ENCODE measurements at places on chromosomes 3 and 15.

- DNase-seq: no peak
Observed at GRCh38 chr15:26551473-26551872, 221.4 kb downstream of the GABRB3 start.

GRCh38 chr3:189806171-189806951, 175.2 kb downstream of the TP63 start:
- no peak for DNase-seq

DNA sequence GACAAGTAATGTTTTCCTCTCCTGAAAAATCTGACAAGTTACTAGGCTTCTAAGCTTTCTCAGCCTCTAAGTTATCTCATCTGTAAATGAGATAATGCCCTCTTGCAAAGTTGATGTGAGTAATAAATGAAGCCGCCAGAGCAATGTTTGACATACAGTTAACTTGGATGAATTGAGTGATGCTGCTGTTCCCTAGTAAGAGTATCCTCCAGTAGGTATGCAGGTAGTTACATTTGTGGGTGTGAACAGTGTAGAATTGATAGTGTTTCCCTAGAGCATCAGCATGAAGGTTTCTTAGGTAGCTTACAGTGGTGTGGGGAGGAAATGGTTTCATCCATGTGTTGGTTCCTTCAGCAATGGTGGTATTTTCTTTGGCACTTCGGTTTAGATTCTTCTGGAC, 3.4 kb downstream of the ATP2C1 start:
- no peak for DNase-seq

DNA sequence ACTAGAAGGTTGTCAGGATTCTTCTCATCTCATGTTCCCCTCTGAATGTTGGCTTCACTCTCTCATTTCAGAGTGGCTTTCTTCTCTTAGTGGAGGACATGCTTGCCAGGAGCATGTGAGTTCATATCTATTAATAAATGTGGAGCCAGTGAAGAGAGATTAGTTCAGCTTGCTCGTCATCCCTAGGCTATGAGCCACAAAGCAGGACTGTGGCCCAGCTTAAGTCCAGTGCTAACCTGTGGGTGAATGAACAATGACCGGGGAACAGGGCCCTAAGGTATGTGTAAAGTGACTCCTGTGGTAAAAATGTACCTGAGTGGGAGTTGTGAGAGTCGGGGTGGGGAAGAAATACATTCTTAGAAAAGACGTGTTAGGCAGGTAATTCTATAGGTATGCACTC, 96.9 kb upstream of the TBL1XR1 start:
- DNase-seq: no peak

DNA sequence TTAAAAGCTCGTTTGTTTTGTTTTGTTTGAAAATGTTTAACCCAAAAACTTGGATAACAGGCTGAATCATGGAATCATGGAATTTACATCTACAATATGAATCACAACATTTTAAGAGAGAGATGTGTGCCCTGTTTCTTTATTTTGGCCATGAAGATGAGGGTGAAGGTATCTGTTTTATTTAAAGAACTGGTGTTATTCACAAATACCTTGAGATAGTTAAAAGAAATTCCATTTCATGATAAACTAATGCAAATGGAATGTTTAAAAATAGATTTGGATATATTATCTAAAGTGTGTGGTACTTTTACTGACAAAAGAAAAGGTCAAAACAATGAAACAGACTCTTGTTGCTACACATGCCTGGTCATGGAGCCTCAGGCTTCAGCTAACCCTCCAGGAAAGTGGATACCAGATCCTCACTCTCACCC, 486.0 kb upstream of the CFAP20DC start:
- DNase-seq: no peak

- DNase-seq: no peak
Observed at GRCh38 chr3:69212411-69213160, 90.2 kb upstream of the LMOD3 start.

DNA sequence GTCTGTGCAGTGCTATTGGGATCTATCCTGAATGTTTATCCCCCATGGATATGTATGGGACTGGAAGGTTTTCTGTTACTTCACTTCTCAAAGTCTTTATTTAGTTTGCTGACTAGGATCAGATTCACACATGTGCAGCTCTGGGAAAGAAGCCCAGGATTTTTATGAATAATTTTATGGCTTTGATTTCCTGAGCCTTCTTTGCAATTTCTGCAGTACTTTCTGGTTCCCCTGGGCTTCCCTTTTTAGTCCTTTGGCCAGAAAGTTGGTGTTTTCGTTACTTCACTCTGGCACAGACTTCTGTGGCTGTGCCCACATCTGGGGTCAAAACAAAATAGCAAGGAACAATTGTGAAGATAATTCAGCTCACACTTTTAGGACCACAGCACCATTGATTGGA, 721.0 kb downstream of the OTOL1 start:
- no peak for DNase-seq

GRCh38 chr3:170107941-170108340, 70.1 kb downstream of the GPR160 start:
- DNase-seq: no peak

- DNase-seq: no peak
Observed at GRCh38 chr3:51099794-51100535, 285.1 kb upstream of the MANF start.

Data from stimulated activated naive CD4-positive, alpha-beta T cell (primary cell).